Hematopoietic multipotent progenitor cell treated with erythropoietin and hydrocortisone succinate and interleukin-3 and kit ligand, for 17 days (in vitro differentiated cells): ENCODE measurements at places on chromosomes 13 and 19.

GRCh38 chr13:57899096-57899495, 267.6 kb downstream of the PCDH17 start:
- no peak for DNase-seq

GRCh38 chr19:36891768-36892357, 24.2 kb downstream of the ZNF829 start:
- no peak for DNase-seq

GRCh38 chr13:92413452-92413851, 813.2 kb upstream of the GPC6 start:
- DNase-seq: no peak

DNA sequence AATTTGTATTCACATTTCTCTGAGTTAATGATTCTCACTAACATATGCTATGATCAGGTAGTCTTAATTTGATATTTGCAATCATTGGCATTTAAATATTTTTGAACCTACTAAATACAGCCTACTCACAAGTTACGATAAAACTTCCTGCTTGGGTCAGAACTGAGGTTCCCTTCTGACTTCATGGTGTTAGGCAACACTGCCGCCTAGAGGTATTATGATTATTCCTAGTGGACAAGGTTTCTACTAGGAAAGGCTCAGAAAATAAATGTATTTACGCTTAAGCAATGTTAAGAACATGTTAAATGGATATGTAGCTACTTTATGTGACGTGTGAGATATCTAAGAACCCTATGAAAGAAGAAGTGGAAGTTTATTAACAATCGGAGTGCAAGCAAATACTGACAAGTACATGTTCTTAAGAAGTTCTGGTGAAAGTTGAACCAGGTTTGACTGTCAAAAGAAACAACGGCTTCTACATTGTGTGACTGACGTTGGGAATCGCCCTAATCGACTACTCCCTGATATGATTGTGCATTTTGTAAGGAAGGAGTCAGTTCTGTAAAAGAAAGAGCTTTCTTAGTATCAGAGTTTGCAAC, 1395.8 kb downstream of the SLITRK5 start:
- DNase-seq: peak; percentile 41

GRCh38 chr19:11797491-11797890, 832 bp upstream of the ZNF491 start:
- peak; percentile 79 for DNase-seq

GRCh38 chr13:26881154-26881553, 120.6 kb upstream of the GPR12 start:
- no peak for DNase-seq

- DNase-seq: no peak
These were observed 42.2 kb upstream of the HNRNPA1L2 start for GRCh38 chr13:52599848-52600603.

DNA sequence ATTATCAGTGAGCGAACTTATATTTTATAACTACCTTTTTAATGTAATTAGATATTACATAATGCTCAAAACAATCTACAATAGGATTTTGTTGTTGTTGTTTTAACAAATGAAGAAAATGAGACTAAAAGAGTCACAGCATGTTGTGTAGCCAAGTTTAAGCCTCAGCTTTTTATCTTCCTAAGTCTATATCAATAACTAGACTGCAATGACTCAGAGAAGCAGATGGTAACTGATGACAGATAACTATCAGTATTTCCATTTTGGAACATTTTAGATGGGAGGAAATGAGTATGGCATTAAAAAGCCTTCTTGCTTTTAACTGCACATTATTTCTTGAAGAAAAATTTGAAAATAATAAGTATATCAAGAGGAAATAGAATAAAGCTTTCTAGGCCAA, 825.2 kb downstream of the SLITRK1 start:
- DNase-seq: no peak

DNA sequence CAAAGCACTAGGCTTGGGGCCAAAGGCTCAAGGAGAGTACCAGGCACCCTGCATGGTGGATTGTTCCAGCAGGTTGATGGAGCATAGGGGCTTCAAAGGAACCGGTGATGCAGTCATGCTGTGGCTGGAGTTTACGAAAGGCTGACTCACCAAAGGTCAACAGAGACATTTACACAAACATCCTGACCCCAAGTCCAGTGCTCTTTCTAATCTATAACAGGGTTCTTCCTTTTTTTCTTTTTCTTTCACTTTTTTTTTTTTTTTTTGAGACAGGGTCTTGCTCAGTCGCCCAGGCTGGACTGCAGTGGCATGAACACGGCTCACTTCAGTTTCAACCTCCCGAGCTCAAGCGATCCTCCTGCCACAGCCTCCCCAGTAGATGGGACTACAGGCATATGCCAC, 35.6 kb upstream of the TPTE2 start:
- no peak for DNase-seq

DNA sequence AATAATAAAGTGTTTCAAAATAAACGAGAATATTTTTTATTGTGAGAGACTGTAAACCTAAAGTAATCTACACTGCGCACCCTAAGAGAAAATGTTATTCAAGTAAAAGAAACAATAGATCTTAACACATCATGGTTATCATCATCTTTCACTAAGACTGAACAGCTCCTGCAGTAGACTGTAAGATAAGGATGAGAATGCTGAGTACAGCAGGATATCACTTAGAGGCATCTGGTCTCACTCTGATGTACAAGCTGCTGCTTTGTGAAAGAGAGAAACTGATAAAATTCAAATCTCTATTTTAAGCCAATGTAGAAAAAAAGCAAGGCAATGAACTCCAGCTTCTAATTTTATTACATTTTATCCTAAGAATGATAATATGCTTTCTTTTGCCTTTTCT, 261.7 kb upstream of the HTR2A start:
- no peak for DNase-seq

DNA sequence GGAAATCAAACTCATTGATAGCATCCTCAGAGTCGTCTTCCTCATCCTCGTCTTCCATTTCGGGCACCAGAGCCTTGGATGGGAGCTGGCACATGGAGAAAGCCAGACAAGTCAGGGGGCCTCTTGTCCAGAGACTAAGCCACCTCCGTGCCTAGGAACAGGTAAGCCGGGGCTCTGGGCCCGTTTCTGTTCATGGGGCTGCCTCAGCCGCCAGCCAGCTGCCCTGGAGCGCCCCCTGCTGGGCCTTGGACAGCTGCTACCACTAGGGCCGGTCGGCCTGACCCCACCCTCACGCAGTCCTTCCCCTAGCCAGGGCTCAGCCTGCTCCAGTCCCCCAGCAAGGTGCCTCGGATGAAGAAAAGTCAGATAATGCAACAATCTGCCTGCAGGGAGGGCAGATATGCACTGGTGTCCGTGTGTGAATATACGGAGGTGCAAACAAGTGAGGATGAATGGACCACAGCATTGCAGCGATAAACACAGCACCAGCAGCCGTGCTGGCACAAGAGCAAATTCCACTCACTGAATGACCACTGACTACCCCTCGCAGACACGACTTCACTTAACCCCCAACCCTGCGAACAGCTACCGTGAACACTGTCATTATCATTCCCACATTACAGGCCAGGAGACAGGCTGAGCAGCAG, 11.9 kb upstream of the PRKD2 start:
- peak; percentile 86 for DNase-seq

GRCh38 chr19:47618771-47619170, 9.8 kb downstream of the BICRA start:
- no peak for DNase-seq

GRCh38 chr13:109152941-109153340, 523.5 kb downstream of the MYO16 start:
- no peak for DNase-seq

DNA sequence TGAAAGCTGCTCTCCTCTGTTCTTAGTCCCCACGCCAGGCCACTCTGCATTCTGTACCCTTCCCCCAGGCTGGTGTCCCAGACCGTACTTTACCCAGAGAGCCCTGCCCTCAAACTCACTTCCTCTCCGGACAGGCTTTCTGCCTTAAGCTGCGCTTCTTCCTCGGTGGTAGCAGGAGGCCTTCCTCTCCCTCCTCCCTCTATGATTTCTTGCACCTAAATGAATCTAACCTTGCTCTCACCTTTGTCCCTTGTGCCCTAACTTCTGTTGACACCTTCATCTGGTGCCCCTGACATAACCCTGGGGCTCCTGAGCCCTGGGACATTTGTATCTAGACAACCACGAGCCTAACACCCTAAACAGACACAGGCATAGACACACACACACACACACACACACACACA, 29.6 kb upstream of the CEACAM21 start:
- DNase-seq: no peak

DNA sequence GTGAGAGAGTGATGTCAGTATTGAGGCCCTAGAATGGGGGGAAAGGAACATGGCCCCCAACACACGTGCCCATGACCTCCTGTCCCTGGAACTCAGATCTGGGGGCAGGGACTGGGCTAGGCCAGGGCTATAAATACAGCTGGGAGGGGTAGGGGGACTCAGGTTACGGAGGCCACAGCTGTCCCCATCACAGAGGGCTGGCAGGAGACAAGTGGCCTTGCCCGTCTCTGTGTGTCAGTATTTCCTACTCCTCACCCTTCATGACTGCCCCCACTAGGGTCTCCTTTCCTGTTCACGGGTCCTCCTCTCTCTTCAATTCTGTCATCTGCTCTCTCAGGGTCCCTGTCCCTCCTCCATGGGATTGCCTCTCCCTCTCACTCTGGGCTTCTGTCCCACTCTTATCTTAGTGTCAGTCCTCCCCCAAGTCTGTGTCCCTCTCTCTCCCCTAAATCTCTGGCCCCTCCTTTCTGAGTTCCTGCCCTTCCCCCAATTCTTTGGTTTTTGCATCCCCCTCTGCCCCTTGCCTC, 687 bp upstream of the HRC start:
- no peak for DNase-seq

- no peak for DNase-seq
These were observed 3.3 kb upstream of the F10 start for GRCh38 chr13:113119166-113119821.

GRCh38 chr13:99354371-99354951, 47.3 kb upstream of the GPR183 start:
- DNase-seq: no peak
